ENCODE measurements at places on chromosomes 6 and 20.

DNA sequence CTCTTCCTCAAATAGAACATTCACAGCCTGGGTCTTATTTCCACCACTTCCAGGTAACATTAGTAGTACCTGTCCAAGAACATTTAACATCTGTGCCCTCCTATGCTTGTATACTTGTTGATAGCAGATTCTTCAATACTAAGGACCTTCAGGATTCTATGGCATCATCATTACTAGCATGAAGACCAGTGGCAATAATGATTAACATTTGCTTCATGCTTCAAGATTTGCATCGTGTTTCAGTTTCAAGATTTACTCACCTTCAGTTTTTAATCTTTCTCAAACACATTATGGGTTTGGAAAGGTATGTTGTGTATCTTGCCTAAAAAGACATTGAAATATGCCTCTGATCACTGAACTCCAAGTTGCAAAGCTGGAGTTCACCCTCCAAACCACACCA lies 412.8 kb upstream of the NRSN1 start:
- DNase-seq = no peak

DNA sequence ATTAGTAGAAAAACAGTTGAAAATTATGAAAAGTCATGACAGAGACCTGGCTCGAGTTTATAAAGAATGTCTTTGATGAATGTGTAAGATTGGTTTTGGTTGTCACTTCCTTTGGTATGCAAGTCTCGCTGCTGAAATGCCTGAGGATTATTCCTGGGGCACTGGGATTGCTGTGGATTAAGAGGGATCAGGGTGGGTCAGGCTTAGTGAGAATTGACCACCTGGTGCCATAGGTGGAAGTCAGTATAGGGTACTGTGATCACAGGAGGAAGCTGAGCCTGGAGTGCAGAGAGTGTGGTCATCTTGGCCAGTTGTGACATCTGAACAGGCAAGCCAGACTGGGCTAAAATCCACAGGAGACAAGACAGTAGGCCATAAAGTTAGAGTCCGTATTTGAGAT lies 34.9 kb downstream of the CEP43 start:
- DNase-seq = no peak

GRCh38 chr6:156828280-156828703 lies 51.1 kb downstream of the ARID1B start:
- no peak for DNase-seq

- no peak for DNase-seq
Measured at GRCh38 chr6:36154286-36154685, 24.0 kb downstream of the MAPK13 start.

DNA sequence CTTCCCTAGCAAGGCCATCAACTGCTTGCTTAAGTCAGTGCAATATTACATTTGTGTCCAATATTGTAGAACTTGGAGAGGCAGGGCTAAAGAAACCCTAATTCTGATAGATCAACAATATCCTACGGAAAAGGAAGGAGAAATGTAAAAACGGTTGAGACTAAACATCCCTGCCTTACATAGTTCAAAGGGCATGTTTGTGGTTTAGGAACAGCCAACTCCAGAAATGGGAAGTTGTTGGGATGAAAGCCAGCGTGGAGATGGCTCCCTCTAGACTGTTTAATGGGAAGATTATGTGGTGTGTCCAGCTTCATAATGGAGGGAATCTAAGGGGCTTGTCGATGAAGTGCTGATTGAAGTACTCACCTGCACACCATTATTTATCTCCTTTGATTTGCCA lies 145.3 kb upstream of the TENT5A start:
- no peak for DNase-seq

GRCh38 chr6:71879016-71879415 lies 7.3 kb upstream of the RIMS1 start:
- DNase-seq = no peak

DNA sequence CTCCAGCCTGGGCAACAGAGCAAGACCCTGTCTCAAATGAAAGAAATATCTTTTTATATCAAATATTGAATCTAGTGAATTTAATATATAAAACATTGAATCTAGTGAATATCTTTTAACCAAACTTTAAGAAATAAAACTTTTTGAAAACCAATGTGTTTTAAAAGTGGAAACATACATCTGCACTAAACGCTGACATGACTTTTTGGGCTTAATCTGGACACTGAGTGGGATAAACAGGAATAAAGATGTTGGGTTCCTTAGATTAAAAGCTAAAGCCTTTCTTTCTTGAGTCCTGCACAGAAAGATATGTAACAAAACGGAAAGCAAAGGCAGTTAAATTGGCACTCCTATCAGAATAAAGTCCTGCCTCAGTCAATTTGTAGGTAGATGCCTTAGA lies 190.2 kb downstream of the ARHGAP18 start:
- no peak for DNase-seq

DNA sequence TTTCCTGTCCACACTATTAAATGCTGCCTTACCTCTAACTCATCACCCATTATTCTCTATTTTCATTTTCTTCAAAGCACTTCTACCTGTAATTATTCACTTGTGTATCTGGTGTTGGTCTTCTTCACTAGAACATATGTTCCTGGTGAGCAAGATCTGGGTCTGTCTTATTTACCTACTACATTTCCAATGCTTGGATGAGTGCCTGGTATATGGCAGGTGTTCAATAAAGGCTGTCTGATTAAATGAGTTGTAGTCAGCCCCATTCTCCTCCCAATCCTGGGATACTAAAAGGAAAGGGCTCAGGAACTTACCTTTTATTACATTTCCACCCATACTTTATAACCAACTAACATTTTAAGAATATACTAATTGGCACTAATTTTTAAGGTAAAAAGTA lies 61.0 kb downstream of the CEP162 start:
- no peak for DNase-seq

DNA sequence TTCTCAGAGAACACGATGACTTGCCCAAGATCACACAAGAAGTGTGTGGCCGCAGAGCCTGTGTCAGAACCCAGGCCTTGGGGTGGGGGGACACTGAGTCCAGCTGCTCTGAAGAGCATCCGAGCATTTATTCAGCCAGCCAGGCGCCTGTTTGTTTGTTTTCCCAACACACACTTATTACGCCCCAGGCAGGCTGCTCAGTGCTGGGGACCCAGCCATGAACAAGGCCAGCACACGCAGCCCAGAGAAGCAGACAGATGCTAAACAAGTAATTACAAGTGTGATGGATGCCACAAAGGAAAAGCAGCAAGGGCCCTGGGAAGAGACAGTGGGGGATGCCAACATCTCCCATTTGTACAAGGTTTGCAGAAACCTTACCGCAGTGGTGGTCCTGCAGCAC lies 19.4 kb upstream of the SIRPA start:
- no peak for DNase-seq

DNA sequence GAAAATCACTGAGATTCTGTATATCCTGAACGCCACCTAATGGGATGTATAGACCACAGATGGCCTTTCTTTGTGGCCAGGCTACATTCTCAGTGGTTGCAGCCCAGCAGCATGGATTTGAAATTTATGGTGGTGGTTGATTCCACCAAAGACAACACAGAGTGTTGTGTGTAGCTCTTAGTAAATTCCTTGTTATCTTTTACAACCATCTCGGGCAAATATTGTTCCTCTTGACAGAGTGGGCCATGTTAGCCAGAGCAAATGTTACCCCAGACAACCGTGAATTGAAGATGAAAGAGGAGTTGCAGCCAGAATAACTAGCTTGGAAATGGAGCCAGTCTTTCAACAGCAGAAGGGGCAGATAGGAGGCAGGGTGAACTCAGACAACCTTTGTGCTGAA lies 39.5 kb downstream of the SLC24A3 start:
- no peak for DNase-seq

- no peak for DNase-seq
Measured at GRCh38 chr6:27619436-27619835, 146.5 kb upstream of the ZNF184 start.

DNA sequence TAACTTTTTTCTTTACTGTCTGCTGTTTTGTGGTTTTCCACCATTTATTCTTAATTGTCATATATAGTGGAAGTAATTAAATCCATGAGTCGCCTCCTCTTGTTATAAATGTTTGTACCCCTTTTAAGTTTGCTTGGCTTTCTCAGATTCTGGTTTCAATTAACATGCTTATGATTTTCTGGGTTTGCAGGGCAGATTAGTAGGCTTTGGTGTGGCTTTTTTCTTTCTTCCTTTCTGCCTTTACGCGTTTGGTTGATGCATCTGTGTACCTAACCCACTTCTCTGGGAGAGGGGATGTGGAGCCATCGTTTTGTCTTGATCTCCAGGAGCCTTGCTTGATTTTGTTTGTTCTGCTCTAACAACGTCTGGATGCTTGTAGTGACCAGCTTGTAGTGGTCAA lies 100.4 kb downstream of the JARID2 start:
- DNase-seq = no peak

DNA sequence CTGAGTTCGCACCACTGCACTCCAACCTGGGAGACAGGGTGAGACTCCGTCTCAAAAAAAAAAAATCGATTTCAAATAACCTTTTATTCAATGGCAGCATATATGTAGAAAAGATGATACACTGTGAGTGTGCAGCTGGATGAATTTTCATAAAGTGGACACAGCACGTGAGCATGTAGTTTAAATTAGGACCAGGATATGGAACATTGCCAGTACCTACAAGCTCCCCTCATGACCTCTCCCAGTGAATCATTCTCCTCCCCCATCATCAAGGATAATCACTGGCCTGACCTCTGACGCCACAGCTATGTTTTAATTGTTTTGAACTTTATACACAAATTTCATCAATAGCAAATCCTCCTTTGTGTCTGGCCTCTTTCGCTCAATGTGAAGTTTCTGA lies 53.8 kb upstream of the HDAC2 start:
- DNase-seq = no peak

GRCh38 chr6:136486357-136486756 lies 63.9 kb downstream of the MAP7 start:
- no peak for DNase-seq

- DNase-seq = no peak
Measured at GRCh38 chr6:158780988-158781691, 38.0 kb downstream of the EZR start.

- DNase-seq = no peak
Measured at GRCh38 chr6:133129556-133129955, 111.6 kb upstream of the EYA4 start.

- no peak for DNase-seq
Measured at GRCh38 chr20:58545565-58546415, 30.6 kb upstream of the APCDD1L start.

- DNase-seq = no peak
Measured at GRCh38 chr6:46632053-46632452, 20.6 kb downstream of the CYP39A1 start.

- no peak for DNase-seq
Measured at GRCh38 chr20:25213566-25214425, 18.3 kb downstream of the ENTPD6 start.

GRCh38 chr6:115838216-115838615 lies 222.5 kb downstream of the FRK start:
- DNase-seq = no peak

GRCh38 chr6:36581716-36582115 lies 12.4 kb upstream of the SRSF3 start:
- no peak for DNase-seq

- DNase-seq = no peak
Measured at GRCh38 chr6:27251606-27252251, 4.2 kb downstream of the PRSS16 start.
